Adrenal gland (tissue), 19 donors: ENCODE measurements at places on chromosomes 3 and 15. TPM values are rescaled to one million over a fixed set of nuclear protein-coding genes. Genes with fewer than 3 reads are reported as not detected.

GRCh38 chr3:72659596-72659995, 188.6 kb downstream of the SHQ1 start:
- DNase-seq, result no peak

GRCh38 chr3:160378331-160379109, 20.5 kb downstream of the IFT80 start:
- no peak for DNase-seq

DNA sequence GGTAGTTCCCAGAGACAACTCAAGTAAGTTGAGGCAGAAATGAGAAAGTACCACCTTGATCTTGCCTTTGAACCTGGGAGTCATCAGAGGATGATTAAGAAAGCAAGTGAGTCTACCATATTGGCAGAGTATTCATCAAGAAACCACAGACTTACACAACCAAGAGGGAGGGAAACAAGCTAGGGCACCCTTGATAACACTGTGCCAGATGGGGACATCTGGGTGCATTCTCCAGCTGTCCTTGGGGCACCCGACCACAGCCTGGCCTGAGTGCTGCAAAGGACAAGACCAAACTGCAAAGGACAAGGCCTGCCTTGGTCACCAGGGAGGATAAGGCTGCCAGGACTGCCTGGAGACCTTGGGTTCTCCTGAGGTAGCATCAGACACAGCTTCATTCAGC, 553.6 kb downstream of the EPHB1 start:
- no peak for DNase-seq

Gene SCN5A
- 0.13 TPM for total RNA-seq

Gene TMEM43
- 74.6 TPM for total RNA-seq

DNA sequence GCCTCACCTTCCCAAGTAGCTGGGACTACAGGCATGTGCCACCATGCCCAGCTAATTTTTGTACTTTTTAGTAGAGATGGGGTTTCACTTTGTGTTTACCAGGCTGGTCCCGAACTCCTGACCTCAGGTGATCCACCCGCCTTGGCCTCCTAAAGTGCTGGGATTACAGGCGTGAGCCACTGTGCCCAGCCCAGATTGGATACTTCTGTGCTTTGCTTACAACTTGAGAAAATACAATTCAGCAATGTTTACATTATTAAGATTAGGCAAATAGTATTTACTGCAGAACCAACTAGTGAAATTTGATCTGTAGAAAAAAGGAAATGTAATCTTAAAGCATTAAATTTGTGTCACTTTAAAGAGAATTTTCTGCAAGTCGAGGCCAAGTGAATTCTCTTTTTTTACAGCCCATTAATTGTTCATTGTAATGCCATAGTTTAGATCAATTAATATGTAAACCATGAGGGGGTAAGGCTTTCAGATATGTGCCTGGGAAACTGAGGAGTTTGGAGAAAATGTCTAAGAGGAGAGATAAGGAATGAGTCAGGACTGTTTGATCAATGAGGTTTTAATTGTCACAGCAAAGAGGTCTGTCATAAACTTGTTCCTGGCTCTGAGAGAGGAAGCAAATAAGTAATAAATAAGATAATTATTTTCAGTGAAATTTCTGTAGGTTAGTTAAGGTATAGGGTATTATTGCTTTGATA, 15.3 kb downstream of the PYDC2 start:
- DNase-seq, result no peak

Gene EXD1
- not detected for total RNA-seq

Gene BNC1
- not detected for total RNA-seq

DNA sequence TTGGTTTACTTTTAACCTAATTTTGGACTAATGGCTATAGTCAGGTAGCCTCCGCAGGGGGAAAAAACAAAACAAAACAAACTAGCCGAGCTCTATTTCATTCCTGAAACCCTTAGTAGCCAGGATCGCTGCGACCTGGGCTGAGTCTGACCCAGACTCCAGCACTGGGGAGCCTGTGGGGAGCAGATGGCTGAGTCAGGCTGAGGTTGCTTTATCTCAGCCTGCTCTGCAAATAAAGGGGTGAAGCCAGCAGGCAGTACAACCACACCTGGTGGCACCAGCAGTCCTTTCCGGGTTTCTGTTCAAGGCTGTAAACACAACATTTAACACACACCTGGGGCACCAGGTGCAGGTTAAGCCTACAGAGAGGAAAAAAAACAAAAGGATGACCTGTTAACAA, 27.3 kb downstream of the ABHD2 start:
- peak; percentile 19 for DNase-seq

- DNase-seq, result no peak
Observed at GRCh38 chr15:26772154-26773066, at the start of gene GABRB3. TSS of gene GABRB3 (minus strand) at chr15:26773066.

Gene TGM4
- not detected for total RNA-seq

DNA sequence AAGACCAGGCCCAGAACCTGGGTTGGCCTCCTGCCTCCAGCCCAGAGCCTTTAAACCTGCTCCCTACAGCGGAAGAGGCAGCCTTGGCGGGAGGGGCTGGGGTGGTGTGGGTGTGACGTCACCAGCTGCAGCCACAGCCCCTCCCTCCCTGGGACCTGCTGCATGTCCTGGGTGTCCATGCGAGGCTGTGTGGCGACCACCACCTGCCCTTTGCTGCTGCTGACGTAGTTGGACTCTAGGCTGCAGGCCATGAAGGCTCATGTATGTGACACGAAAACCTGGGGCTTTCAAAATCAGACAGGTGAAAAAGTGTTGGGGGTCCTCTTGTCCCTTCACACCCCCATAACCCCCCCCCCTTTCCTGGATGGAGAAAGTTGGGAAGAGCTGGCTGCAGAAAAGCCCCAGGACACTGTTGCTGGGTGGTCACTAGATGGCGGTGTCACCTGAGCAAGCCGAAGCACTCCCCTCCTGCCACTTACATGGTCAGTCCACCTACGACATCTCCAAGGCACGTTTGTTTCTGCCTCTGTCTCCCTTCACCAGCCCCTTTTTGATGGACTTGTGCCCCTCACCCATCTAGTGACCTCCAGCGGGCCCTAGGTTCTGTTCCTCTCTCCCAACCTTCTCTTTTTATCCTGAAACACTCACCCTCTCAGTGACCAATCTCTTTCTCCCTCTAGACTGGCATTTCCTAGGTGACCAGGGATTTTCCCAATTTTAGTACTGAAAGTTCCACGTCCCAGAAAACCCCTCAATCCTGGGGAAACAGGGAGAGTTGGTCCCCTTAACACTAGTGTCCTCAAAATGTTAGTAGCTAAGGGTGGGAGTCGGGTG, 35.2 kb downstream of the SLC6A20 start:
- DNase-seq, result peak; percentile 57

DNA sequence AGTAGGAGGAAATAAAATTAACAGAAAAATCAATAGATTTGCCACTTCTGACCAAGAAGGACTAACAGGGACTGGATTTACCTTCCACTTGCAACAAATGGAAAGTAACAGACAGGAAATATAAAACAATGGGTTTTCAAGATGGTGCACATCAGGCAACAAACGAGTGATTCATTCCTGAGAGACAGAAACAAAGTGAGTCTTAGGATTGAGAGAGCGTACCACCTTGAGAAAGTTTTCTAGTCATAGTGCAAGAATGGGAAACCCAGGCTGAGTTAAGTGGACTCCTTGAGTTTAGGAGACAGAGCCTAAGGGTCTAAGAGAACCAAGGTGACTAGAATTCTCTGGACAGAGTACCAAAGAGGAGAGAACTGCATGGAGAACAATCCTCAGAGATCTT, 101.7 kb downstream of the PPP2R3A start:
- DNase-seq, result no peak

Gene PLA2G4E
- not detected for total RNA-seq

DNA sequence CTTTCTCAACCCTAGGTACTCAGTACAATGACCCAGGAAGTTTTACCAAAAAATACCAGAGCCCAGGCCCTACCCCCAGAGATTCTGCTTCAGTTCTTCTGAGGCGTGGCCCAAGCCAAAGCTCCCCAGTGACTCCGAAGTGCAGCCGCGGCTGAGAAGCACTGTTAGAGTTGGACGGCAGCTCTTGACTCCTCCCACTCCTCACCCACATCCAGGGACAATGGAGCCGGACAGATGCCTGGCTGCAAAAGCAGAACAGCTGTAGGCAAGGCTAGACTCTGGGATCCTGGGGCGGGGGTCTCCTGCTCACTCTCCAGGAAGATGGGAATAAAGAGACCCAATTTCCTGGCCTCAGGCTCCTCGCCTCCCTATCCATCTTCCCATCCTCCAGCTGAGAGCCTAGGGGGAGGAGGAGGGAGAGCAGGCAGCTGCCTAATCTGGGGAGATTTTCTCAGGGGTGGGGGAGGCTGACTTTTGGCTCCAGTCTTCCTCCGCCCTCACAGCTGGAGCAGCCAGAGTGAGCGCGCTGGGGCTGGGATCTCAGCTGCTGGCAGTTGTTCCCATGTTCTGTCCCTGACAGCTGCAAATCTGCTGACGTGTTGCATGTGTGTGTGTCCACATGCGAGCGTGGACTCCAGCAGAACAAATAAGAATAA, 223.8 kb downstream of the OPA1 start:
- peak; percentile 72 for DNase-seq

GRCh38 chr3:132159145-132159544, 124.3 kb upstream of the CPNE4 start:
- no peak for DNase-seq

Gene PYGO1
- total RNA-seq, result 4.4 TPM

DNA sequence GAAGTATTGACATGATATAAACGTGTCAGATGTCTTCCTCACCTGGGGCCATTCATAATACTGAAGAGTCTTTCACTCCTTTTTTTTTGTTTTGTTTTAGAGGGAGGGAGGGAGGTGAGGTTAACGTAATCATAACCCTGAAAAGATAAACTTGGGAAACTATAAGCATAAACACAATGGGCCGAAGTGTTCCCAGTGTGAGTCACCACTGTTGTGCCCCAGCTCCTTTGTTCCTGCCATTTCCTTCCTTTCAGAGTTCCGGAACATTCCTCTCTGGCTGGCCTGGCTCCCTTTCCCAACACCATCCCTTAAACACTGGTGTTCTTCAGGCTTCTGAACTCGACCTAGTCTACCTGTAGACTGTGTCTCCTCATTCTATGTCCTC, 18.6 kb downstream of the PLD1 start:
- DNase-seq, result no peak

Gene RPL35A
- 564 TPM for total RNA-seq

- DNase-seq, result no peak
Observed at GRCh38 chr3:127800508-127800907, 21.8 kb downstream of the MGLL start.

Gene NUSAP1
- 6.5 TPM for total RNA-seq

GRCh38 chr3:129233538-129233937, 15.9 kb upstream of the COPG1 start:
- peak; percentile 76 for DNase-seq

Gene SERPINI2
- not detected for total RNA-seq

Gene PRICKLE2
- 9.2 TPM for total RNA-seq

DNA sequence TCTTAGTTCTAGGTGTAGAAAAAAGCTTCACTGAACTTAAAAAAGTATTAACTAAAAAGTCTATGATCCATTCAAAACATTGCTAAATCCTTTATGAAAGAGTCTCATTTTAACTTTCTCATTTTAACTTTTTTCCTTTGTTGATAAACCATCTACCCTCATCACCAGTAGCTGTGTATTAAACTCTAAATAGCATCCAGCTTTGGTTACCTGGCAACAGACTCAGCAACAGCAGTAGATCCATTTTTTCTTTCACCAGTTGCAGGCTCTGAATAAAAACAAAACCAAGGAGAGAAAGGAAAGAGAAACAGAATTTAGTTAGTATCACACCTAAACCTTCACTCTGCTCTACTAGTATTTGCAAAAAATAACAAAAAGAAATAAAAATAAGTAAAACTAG, 51.6 kb downstream of the TP53BP1 start:
- DNase-seq, result no peak

DNA sequence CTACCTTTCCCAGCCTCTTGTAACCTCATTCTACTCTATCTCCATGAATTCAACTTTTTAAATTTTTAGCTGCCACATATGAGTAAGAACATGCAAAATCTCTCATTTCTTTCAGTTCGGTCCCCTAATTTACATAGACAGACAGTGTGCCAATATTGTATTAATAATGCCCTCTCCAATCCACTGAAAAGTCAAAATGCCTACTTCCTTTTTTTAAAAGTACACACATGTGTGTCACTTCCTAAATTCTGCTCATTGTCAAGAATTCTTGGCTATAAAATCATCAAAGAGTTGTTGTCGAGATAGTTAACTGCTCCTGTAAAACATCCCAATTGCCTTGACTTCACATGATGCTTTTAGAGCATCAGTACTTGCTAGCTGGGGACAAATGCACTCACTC, 84.2 kb upstream of the IL12A start:
- DNase-seq, result no peak

DNA sequence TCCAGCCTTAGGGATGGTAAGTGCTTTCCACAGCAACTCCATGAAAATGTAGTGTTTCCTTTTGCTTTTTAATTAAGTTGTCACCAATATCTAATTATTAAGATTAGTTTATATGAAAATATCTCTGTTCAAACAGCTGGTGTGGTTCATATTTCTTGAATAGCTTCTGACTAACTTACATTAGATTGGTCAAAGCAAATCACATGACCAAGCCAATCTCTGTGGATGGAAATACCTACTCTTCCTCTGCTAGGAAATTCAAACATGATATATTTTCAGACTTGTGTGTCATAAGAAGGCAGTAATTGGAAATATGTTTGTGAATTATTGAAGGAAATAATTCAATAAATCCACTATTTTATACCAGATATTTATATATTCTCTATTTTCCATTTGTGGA, 54.6 kb upstream of the CADM2 start:
- no peak for DNase-seq

DNA sequence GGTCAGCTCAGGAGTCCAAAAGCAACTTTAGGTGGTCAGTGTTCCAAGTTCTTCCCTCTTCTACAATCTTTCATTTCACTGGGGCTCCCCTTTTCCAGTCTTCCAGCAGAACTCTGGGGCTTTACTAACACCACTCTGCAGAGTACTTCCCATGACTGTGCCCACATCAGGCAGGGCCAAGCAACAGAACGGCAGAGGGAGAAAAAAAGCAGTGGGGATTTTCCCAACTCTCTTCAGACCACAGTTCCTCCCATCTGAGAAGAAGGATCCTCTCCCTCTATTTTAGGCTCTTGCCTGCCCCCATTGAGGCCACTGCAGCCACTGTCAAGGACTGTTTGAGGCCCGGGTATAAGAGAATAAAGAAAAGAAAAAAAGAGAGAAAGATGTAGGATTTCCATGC, 70.7 kb downstream of the TTBK2 start:
- no peak for DNase-seq

GRCh38 chr3:136353461-136353860, 103.3 kb downstream of the PCCB start:
- DNase-seq, result no peak

DNA sequence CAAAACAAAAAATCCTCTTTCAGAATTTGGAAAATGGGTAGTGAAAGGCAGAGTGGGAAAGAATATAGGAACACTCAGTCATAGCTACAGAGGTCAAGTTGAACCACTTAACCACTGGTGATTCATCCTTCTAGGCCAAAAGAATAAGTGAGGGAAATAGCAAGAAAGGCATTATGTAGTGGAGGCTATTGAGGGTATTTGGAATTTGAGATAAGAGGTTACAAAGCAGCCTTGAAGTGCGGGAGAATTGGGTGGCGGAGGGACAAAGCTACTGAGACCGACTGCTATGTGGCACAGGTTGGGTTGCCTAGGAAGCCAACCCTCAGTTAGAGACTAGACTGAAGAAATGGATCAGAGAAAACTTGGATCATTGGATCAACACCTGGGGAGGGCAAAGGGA, 109.5 kb downstream of the SYNPR start:
- no peak for DNase-seq

Gene PLAAT1
- total RNA-seq, result 1.8 TPM
